Camera-type eye (tissue), 1 donor: ENCODE measurements at places on chromosomes 12 and 14. TPM values are rescaled to one million over a fixed set of nuclear protein-coding genes. Genes with fewer than 3 reads are reported as not detected.

GALNT9 gene
- 10.7 TPM for total RNA-seq

NRXN3 gene
- 101 TPM for total RNA-seq

DEGS2 gene
- 2.1 TPM for total RNA-seq

IFNG-AS1 gene
- total RNA-seq, result 4.9 TPM

DLGAP5 gene
- 10.7 TPM for total RNA-seq

KCNH3 gene
- total RNA-seq, result 0.93 TPM

RNASE3 gene
- not detected for total RNA-seq

HOXC12 gene
- total RNA-seq, result not detected

CFL2 gene
- 141 TPM for total RNA-seq
